ENCODE measurements at places on chromosomes 7 and 10. TPM values are rescaled to one million over a fixed set of nuclear protein-coding genes. Genes with fewer than 3 reads are reported as not detected.
A peak's percentile ranks its signal among the peaks of the same experiment; 100 is the strongest.

DNA sequence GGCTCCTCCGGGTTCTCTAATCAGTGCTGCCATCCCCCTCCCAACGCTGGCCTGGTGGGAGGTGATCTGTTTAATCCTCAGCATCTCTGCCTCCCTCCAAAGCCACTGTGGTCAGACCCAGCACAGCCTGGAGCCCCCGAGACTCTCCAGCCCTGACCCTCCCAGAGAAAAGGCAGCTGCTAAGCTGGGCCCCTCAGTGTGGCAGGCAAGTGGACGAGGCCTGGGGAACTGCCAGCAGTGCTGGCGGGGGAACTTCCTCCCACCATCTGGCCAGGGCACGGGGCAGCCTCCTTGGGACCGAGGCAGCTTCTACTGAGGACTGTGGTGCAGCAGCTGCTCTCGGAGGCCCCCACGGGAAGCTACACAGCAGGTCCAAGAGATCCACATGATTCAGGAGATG lies 51.1 kb downstream of the DPYSL4 start:
- no peak for DNase-seq

GRCh38 chr7:22338877-22339276 lies 18.1 kb downstream of the RAPGEF5 start:
- no peak for DNase-seq

DNA sequence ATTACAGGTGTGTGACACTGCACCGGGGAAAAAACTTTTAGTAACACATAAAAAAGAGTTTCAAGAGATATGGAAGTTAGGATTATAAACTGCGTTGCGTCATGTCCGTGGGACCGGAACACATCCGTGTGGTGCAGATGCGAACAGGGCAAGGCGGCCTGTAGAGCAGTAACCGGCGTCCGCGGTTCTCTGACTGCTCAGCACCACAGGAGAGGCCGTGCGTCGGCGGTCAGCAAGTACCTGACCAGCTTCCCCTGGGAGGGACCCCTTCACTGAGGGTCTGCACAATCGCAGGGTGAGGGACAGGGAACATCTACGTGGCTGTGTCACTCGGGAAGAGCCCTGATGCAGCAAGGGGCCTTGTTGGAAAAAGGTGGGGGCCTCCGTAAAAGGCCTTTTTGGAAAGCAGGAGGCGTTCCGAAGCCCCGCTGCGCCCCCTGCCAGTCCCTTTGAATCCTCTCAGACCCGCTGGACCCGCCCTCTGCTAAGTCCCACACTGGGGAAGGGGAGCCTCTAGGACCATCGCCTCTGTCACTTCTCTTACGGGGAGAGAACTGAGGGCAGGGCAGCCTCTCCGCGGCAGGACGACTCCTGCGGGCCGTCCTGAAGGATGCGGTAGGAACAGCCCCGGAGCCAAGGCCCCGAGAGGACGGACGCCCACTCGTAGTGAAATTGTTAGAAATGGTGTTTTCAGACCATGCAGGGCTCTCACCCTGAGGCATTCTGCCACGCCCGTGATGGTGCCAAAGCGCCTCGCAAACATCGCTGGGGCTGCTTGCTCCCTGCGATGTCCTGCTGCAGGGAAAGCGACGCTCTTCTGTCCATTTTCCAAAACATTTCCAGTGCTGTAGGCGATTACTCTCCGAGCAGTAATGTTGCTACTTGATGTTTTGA lies 771.6 kb upstream of the COBL start:
- no peak for DNase-seq

ACSM6 gene
- total RNA-seq: not detected

DNA sequence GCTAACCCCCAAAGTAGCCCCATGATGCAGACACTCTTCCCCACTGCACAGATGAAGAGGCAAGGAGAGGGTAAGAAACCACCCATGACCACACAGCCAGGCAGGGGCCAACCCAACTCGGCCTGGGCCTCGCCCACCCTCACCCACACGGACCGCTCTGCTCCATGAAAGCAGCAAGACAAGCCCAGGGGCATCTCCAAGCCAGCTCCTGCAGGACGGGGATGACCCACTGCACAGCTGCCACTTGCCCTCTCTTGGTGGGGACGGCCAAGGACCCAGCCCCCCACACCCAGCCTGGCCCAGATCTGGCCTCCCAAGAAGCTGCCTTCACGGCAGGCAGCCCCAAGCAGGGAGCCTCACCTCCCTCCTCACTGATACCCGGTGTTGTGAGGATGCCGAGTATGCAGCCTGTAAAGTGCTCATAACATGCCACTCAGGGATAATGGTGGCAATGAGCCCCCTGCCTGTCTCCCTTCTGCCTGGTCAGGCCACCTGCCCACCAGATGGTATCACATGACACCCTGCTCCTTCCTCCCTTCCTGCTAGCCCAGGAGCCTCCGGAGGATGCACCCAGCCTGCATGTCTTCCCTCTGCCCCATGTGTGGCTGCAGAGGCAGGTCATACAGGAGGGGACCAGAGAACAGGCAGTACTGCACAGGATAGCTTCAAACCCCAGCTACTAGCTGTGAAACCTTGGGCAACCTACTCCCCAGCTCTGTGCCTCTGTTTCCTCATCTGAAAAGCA lies 23.3 kb downstream of the OGDHL start:
- no peak for DNase-seq

AGK gene
- 20.8 TPM for total RNA-seq

DNA sequence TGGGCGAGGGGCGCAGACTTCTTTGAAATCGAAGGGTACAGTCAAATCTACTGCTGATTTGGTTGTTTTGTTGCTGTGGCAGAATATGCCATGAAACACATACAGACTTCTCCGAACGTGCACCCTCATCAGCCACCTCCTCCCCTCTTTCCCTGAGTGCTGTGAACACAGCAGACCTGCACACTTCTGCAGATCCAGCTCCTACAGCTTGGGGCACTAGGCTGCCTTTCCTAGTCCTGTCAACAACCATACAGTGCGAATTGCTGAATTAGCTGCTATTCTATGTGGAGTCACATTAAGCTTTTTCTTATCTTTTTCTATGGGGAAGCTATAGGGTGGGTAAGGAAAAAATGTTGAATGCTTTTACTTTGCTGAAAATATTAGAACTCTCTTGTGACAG lies 57.5 kb downstream of the COL17A1 start:
- DNase-seq: peak; percentile 8

SLC26A3 gene
- not detected for total RNA-seq

TRIM50 gene
- total RNA-seq: not detected

OLAH gene
- not detected for total RNA-seq

ZNF736 gene
- 10.2 TPM for total RNA-seq

DNA sequence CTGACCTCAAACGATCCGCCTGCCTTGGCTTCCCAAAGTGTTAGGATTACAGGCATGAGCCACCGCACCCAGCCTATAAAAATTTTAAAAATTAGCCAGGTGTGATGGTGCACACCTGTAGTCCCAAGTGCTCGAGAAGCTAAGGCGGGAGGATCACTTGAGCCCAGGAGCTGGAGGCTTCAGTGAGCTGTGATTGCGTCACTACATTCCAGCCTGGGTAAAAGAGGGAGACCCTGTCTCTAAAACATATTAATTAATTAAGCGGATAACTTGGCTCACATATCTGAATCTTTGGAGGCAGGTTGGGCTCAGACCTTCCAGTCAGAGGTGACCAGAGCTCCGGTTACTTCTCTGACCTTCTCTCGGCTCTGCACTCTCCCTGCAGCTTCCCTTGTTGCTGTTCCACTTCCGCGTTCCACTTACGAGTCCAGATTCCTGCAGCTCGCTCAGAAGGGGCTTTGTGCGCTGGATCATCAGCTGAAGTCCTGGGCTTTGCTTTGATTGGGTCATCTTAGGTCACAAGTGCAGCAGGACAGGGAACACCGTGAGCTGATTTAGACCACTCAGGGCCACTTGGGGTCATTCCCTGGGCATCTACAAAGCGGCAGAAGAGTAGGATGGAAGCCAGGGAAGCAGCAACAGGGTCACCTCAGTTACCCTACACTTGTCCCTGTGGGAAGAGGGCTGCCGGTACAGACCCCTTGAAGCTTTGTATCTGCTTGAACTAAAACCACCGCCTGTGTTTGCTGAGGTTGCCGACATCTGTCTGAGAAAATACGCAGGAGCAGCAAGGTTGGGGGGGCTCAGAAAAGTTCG lies 2.0 kb upstream of the ARPC1B start:
- DNase-seq: peak; percentile 45
